ENCODE measurements at places on chromosomes 2 and 18. TPM values are rescaled to one million over a fixed set of nuclear protein-coding genes. Genes with fewer than 3 reads are reported as not detected.

The ANKRD62 gene
- not detected for total RNA-seq

DNA sequence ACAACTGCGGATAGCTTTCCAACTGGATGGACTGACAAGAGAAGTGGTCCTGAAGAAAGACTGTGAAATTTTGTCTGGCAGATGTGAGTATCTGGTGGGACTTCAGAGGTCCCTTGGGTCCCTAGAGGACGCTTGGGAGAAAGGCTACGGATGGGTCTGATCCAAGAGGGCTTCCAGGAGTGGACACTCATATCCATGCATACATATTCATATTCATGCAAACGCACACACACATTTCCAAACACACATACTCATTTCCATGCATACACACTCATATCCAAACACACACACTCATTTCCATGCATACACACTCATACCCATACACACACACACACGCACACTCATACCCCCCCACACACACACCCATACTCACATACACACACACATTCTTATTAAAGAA is 200.2 kb upstream of the DDX18 start:
- DNase-seq: no peak

DNA sequence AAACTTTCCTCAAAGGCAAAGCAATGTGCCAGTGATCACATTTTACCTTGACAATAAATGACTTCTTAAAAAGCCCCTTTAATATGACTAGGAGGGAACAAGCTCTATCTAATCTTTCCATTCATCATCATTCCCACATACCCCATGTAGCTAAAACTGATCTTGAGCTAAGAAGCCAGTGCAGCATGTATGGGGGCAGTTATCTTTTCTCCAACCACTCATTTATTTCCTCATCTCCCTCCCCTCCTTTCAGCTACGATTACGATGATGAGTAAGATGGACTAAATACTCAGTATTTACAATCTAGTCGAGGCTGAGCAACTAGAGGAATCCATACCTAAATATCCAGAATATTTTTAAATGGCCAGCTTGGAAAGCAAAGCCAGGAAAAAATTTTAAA is 35.5 kb downstream of the PNO1 start:
- DNase-seq: no peak

DNA sequence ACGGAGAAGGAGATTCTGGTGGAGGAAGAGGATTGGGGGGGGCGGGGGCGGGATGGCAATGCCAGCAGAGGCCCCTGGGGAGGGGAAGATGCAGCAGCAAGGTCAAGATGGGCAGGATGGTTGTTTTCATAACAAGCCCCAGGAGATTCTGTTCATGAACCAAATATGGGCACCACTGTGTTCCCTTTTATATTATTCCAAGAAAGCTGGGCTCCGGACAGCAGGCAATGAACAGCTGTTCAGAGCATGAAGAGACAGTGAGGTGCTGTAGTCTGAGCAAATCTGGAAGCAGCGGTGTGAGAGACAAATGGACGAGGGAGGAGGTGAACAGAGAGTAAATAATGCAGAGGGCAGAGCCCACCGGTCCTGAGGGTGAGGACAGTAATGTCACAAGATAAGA is 20.0 kb downstream of the UXS1 start:
- DNase-seq: no peak

The TANC1 gene
- total RNA-seq: 22.8 TPM
